GM13976 (cell line): ENCODE measurements at places on chromosomes 5 and 9.

GRCh38 chr9:126374366-126374781 lies 47.7 kb downstream of the MVB12B start:
- no peak for DNase-seq

DNA sequence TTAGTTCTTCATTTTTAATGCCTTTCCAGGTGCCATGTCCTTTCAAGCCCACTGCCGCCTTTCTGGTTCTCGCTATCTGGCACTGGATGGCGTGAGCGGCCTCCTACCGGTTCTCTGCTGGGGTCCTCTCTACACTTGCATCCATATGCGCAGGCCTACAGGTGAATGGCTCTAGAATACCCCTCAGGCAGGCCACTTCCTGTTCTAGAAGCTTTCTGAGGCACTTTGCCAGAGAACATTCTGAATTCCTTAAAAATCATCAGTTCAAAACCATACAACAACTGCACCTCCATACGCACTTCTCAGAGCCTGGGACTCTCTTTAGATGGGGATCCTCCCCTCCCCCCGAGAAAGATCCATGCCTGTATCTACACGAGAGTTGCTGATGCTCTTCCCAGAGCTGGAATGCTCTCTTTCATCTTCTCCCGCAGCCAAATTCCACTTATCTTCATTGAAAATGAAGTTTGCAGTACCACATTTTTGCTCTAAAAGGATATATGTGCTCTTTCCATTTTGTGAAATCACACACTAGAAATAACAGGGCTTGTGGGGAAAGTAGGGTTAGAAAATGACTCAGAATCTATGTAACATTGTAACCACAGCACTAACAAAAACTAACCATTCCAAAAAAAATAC lies 1.4 kb upstream of the LHFPL2 start:
- no peak for DNase-seq

DNA sequence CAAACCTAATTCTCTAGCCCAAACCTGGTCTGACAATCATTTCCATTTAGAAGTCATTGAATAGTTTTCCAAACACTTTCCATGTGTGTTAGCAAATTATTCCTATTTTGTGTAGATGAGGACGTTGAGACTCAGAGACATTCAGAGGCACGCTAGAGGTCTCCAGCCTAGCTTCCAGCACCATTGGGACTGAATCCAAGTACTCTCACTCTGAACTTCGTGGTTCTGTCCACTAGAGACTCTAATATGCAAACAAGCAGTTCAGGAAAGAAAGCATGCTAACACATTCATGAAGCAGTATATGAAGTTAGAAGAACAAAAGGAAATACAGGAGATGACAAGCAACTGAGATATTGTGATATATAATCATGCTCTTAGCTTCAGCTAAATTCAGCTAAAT lies 354.8 kb downstream of the NTRK2 start:
- DNase-seq: no peak

DNA sequence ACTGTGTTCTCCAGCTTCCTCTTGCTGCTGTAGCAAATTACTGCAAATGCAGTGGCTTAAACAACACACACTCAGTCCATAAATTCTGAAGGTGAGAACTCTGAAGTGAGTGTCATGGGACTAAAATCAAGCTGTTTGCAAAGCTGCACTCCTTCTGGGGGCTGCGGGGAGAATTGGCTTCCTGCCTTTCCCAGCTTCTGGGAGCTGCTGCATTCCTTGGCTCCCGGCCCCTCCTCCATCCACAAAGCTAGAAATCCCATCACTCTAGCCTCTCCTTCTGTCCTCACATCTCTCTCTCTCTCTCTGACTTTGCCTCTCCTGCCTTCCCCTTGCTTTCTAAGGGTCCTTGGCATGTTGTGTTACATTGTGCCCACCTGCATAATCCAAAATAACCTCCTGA lies 14.2 kb upstream of the MED10 start:
- no peak for DNase-seq

- DNase-seq: no peak
Measured at GRCh38 chr9:4020038-4020754, 279.7 kb downstream of the GLIS3 start.

DNA sequence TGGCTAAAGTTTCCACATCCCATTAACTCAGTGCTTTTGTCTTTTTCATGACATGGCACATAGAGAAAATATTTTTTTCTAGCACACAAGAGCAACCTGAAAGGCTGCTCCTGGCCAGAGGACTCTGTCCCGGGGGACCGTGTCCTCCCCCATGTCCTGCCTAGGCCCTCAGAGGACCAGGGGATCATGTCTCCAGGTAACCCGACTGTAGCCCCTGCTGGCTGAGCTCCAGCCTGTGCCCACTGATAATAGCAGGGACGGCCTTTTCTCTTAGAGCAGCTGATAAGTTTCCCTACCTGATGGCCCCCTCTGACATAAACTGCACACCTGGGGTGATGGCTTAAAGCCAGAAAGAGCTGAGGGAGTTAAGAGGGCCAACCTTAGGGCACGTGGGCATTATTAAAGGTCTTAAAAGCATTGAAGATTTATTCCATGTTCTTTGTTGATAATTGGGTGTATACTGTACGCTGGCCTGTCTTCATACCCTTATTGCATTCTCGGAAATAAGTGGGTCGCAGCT lies 5.9 kb downstream of the HDHD3 start:
- no peak for DNase-seq

- DNase-seq: no peak
Measured at GRCh38 chr9:123435471-123435870, 79.5 kb downstream of the CRB2 start.

DNA sequence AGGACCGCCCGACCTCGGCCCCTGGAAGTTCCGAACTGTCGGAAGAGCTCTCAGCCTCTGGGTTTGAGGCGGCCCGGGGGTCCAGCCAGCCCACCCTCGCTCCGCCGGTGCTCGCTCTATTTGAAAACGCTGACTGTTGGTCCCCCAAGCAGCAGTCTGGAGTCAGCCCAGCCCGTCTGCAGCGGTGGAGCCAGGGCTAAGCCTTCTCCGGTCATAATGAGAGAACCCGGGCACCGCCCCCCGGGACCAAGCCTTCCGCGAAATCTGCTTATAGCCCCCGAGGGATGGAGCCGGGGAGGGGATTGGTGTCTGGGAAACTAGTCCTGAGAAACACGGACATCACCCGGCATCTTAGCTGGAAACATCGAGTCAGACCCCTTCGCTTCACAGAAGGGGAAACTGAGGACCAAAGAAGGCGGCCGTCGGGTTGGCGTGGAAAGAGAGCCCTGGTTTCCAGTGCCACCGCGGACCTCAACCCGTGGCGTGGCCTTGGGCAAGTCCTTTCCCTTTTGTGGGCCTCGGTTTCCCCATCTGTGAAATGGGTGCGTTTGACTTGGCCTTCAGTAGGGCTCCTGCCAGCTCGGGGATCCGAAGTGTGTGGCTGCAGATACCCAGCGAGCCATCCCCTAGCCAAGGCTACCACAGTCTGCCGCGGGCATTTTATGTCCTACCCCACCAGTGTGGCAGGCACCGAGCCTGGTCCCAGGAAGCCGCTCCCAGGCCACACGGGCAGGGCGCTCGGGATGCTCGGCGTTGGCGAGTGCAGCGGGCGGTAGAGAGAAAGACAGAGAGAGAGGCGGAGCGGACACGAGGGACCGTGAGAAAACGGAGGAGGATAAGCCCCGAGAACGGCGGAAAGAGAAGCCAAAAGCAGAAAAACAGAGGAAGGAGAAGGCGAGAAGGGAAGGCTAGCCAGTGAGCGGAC lies 857 bp downstream of the ADAM19 start:
- peak; percentile 62 for DNase-seq

- DNase-seq: no peak
Measured at GRCh38 chr5:14299666-14300065, 156.5 kb downstream of the TRIO start.

DNA sequence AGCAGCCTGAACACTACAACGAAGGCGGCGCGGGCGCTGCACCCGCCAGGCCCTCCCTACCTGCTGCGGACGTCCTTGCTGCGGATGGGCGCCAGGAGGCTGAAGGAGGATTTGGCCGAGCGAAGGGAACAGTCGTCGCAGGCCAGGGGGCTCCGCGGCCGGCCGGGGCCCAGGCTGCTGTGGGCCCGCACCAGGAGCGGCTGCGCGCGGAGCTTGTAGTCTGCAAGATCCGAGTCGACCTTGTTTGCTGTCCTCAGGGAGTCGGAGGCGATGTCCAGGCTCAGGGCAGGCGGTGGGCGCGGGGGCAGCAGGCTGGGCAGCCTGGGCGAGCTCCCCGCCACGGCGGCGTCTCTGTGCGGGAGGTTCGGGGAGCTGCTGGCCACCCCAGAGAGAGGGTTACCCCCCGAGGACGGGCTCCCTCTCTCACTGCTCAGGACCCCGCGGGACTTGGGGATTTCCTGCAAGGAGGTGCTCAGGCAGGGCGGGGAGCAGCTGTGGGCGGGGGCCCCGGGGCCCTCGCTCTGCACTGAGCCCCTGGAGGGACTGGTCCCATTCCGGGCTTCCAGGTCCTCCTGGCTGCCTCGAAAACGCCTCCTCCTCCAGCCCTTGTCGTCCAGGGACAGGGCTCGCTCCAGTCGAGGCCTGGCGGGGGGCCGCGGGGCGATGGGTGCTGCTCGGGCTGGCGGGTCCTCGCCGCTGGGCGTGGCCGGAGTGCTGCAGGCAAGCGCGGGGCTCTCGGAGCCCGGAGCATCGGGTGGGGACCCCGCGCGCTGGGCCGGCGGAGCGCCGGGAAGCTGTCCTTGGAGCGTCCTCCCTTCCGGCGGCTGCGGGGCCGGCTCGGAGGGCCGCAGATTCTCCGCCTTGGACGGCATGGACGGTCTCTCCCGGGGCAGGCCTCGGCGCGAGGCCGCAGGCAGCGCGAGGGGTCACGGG lies 831 bp downstream of the INPP5E start:
- DNase-seq: peak; percentile 90

- peak; percentile 52 for DNase-seq
Measured at GRCh38 chr5:154367101-154367500, 78.7 kb upstream of the SAP30L start.

DNA sequence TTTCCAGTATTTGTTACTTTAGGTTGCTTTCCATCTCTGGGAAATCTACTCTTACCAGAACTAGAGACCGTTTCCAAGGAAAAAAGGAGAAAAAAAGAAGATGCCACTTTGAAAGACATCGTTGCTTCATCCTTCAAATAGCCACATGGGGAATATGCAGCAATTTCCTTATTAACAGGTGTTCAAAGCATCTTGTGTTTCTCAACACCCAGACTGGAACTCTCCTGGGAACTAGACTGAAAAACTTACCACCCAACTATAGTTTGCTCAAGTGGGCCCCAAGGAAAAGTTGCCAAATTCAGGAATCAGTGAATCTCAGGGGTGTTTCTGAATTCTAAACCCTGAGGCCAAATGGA lies 80.0 kb upstream of the JAK2 start:
- no peak for DNase-seq

DNA sequence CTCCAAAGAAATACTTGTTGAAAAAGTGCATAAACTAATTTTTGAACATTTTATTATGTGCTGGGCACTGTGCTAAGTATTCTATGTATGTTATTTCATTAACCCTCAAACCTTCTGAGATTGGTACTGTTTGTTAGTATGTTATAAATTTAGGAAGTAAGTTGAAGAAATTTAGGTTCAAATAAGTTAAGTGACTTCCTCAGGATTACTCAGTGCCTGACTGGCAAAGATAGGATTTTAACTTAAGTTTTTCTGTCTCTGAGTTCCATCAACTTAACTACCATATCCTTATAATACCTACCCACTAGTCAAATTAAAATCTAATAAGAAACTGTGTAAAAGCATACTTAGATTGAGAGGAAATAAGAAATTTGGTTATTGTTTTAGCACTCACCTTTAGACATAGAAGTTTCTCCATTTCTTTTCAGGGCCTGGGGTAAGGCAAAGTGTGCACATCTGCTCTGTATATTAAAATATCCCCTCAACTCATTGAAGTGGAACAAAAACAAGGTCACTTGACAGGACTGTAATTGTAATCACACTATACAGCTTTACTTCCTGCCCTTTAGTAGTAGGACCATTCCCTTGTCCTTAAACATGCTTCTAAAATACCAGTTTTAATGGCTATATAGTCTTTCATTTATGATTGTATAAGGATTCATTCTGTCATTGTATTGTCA lies 15.2 kb downstream of the TGFBR1 start:
- DNase-seq: no peak

GRCh38 chr9:132804576-132805295 lies 73.3 kb downstream of the AK8 start:
- no peak for DNase-seq

- DNase-seq: peak; percentile 14
Measured at GRCh38 chr5:180173198-180173544, 35.8 kb downstream of the RASGEF1C start.

DNA sequence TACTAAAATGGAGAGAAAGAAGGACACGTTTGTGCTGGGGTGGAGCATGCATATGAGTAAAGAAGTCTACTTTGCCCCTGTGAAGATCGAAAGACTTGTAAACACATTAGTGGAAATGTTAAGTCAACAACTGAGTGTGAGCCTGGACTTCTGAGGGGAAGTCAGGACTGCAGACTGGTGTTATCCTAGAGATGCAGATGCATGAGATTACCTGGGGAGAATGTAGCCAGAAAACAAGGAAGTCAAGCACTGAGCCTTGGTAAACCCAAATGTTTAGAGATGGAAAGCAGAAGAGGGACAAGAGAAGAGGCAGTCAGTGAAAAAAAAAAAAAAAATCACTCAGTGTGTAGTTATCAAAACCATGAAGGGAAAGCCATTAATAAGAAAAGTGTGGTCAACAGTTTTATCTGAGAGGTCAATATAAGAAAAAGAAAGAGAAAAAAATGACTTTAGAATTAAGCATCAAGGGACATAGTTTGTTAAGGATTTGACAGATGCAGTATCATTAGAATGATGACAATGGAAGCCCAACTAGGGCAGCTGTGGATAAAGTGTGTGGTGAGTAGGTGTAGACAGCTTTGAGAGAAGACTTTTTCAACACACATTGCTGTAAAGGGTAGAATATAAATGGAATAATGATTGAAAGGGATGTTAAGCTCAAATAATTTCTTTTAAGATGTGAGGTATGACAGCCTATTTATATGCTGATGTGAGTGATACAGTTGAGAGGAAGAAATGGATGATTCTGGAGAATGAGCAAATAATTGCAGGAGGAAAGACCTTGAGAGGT lies 22.2 kb downstream of the JAKMIP2 start:
- DNase-seq: no peak

DNA sequence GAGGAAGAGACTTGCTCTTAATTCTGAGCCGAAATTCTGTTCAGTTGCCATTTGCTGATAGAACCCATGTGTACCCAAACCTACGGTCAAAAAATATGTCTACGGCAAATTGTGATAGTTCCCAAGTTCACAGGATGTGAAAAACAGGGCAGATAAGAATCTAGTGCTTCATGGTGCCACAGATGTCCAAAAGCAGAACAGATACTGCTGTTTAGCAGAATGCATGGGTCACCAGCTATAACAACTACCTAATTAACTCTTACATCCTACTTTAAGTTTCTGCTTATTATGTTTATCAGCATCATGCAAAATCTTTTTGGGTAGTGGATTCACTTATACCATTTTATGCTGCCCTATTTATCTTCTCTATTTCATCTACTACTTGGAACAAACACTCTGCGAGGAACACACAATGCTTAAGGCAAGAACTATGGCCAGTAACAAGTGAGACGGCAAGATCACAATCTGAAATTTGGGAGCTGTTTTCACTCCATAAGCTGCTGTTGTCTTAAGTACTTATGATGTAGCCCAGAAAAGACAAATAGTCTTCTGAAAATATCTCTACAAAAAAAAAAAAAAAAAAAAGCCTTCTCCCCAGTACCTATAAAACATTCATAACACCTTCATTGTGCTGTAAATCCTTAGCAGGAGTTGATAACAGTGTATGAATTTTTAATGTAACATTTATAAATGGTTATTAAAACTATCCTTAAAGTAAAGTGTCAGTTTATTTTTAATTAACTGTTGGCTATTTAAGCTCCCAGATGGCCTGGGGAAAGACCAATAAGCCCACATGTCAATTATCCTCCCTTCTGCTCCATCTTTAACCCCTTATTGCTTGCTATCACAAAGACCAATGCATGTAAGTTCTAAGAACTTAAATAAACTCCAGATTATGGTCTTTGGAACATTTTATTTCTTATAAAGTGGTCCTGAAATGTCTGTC lies 232.3 kb downstream of the TLR4 start:
- DNase-seq: no peak
